ENCODE measurements at places on chromosomes 1 and 21.

GRCh38 chr1:21834094-21834493 is 22.0 kb downstream of the LDLRAD2 start:
- DNase-seq, result no peak

- DNase-seq, result no peak
These were observed 18.8 kb downstream of the ELF3 start for GRCh38 chr1:202029171-202029665.

- DNase-seq, result no peak
These were observed 24.4 kb upstream of the PGD start for GRCh38 chr1:10374442-10374860.

DNA sequence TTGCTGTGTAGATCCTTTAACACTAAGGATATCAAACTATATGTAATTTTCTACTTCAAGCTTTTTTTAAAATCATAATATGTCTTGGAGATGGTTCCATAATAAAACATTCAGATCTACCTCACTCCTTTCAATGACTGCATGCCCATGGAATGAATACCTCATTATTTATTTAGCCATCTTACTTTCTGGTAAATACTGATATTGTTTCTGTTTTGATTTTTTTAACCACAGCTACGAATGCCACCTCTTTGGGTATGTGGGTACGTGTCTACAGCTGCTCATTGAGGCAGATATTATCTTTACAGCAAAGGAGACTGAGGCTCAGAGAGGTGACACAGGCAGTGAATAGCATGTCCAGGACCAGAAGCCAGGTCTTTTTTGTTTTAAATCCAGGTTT is 215.7 kb downstream of the ST6GALNAC3 start:
- DNase-seq, result no peak

DNA sequence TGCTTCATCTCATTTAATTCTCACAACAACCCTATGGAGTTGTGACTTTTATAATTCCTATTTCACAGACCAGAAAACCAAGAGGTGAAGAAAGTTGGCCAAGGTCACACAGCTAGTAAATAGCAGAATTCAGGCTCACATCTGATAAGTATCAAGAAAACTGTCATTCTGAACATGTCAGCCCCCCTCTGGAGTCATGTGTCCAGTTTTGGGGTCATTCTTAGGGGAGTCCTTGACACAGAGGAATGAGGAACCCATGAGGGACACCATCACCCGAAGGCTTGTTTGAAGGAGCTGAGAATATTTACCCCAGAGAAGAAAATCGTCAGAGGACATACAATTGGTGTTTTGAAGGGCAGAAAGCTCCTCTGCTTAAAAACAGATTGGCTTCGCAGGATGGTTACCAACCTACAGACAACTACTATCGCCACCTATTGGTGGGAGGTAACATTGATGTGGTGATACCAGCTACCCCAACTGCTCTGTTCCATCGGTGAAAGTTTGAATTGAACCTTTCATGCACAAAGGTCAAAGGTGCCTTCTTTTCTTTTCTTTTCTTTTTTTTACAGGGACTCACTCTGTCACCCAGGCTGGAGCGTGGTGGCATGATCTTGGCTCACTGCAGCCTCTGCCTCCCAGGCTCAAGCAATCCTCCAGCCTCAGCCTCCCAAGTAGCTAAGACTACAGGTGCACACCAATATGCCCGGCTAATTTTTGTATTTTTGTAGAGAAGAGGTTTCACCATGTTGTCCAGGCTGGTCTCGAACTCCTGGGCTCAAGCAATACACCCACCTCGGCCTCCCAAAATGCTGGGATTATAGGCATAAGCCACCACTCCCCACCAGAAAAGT is 31.3 kb downstream of the NCMAP start:
- DNase-seq, result no peak

GRCh38 chr1:84960371-84960770 is 36.5 kb downstream of the MCOLN2 start:
- DNase-seq, result no peak

DNA sequence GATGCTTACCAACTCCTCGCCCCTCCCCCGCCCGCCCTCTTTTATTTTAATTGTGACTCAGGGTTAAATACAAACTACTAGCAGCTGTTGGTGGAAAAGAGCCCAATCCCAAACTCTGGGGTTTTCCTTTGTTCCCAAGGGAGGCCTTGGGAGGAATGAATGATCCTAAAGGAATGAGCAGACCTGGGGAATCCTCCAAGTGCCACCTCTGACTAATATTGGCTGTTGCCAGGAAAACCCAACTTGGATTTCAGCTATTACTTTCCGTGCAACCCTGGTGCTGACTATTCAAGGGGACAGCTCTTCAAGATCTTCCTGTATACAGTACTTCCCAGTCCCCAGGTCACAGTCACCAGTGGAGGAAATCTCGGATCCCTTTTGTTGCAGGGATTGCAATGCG is 1.3 kb upstream of the S100A10 start:
- no peak for DNase-seq

GRCh38 chr1:101540161-101540560 is 303.3 kb downstream of the S1PR1 start:
- DNase-seq, result no peak

- no peak for DNase-seq
These were observed 119.8 kb downstream of the CYYR1 start for GRCh38 chr21:26453267-26453666.

DNA sequence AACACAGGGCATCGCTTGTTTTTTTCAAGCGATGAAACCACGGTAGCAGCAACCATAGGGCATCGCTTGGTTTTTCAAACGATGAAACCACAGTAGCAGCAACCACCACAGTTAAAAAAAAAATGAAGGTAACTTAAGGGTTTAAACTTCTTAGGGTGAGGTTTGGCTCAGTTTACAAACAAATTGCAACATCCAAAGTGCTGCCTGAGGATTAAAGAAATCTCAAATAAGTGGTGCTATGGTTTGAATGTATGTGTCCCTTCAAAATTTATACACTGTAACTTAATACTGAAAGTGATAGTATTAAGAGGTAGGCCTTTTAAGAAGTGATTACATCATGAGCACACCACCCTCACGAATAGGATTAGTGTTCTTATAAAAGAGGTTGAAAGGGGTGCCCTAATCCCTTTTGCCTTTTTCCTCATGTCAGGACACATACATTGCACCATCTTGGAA is 6.4 kb upstream of the GBP5 start:
- DNase-seq, result no peak

- no peak for DNase-seq
These were observed 7.6 kb downstream of the ATP1A1 start for GRCh38 chr1:116380499-116381242.

- DNase-seq, result no peak
These were observed 19.7 kb downstream of the ENSA start for GRCh38 chr1:150609732-150610131.

- DNase-seq, result no peak
These were observed 62.9 kb downstream of the MDM4 start for GRCh38 chr1:204578867-204579664.

DNA sequence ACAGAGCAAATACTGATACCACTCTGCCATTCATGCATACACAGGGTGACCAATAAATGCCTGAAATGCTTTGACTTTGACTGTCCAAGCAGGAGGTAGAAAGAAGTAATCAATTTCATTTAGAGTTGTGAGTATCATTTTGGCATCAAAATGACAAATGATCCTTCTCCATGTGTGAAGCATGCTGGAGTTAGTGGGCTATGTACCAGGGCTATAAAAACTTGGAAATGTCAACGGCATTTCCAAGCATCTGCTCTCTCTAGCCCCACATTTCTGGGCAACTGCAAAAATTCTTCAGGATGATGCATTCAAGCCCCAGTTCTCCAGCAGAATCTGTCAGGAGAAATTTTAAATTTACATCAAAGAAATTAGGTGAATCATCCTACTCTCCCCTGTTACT is 208.4 kb upstream of the PTBP2 start:
- no peak for DNase-seq

DNA sequence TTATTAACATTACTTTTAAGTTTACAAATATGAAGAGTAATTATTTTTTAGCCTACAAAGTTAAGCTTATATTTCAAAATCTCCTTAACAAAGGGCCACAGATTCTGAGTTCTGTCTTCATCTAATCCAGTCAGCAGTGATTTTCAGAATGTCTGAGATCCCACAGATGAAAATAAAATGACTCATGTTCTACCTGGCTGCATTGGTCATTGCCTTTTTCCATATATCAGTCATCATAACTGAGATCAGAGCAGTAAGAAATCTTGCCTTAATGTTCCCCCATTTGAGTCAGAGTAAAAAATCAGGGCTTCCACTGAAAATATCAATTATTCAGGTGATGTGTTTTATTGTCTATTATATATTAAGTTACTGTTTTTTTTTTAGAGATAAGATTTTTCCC is 416.1 kb downstream of the MRPL39 start:
- no peak for DNase-seq

DNA sequence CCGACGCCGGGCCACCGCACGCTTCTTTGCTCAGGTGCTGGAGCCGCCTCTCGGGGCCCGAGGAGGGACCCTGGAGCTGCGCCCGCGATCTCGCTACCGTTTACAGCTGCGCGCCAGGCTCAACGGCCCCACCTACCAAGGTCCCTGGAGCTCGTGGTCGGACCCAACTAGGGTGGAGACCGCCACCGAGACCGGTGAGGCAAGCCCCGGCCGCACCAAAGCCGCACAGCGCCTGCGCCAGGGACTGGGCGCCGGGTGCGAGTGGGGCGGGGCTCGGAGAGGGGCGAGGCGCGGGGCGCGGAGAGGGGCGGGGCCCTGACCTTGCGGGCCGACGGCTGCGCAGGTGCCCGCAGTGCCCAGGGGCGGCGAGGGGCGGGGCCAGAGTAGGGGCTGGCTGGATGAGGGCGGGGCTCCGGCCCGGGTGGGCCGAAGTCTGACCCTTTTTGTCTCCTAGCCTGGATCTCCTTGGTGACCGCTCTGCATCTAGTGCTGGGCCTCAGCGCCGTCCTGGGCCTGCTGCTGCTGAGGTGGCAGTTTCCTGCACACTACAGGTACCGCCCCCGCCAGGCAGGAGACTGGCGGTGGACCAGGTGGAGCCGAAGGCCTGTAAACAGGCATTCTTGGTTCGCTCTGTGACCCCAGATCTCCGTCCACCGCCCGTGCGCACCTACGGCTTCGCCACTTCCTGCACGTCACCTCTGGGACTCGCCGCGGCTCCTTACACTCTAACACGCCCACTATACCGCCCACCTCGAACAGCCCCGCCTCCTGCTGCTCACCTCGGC is 9.8 kb upstream of the CDC20 start:
- no peak for DNase-seq

DNA sequence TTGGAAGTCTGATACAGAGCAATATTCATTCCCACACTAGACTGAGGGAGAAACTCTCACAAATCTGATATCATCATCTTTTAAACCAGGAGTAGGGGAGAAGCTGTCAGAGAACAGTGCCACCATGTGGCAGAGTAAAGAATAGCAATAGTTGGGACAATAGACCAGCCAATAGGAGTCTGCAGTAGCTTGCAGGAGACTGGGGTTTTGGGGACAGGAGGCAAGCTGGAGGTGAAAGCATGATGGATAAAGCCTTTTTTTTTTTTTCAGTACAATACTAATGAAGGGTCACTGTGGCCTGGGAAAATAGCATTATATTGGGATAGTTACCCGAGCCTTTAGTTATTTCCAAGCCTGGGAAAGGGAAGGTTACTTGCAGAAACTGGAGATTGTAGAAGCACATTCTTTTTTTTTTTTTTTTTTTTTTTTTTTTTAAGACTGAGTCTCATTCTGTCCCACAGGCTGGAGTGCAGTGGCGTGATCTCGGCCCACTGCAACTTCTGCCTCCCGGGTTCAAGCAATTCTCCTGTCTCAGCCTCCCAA is 120.7 kb downstream of the S1PR1 start:
- peak; percentile 36 for DNase-seq

DNA sequence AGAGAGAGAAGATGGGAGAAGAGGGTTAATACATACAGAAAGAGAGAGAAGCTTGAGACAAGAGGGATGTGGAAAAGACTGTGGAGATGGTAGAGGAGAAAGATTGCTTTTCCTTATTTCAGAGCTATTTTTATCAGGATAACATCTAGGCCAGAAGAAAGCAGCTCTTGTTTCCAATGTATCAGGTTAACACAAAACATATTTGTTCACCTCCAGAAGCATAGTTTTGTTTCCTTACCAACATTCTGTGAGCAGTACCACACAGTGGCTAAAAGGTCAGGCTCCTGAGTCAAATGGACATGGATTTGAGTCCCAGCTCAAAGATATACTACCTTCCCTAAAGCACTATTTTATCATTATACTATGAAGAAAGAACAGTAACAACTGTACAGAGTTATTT is 185.5 kb downstream of the DUSP10 start:
- DNase-seq, result no peak

GRCh38 chr1:172466795-172467407 is 23.0 kb upstream of the PIGC start:
- DNase-seq, result no peak

DNA sequence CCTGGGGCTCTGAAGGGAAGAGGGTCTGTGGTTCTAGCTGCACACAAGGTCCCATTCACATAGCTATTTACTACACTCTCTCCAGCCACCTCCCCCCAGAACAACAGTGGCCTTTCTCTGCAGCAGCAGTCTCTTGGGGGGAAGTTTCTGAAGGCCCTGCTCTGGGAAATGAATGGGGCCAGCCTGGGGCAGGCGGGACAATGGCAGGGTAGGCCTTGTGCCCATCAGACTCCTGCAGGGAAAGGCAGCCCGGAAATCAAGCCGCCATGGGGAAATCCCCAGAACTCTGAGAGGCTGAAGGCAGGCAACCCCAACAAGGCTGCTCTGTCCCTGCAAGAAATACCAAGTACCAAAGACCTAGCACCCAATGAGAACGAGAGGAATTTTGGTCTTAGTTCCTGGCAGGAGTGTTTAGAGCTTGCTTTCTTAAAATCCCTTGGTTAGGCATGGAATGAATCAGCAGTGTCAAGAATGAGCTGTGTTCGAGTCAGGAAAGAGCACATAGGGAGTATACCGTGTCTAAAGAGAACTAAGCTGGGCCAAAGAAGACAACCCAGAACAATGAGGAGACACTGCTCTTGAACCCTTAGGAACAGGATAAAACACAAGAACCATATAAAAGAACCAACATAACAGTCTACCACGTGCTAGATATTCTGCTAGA is 11.3 kb downstream of the ARHGEF11 start:
- no peak for DNase-seq

DNA sequence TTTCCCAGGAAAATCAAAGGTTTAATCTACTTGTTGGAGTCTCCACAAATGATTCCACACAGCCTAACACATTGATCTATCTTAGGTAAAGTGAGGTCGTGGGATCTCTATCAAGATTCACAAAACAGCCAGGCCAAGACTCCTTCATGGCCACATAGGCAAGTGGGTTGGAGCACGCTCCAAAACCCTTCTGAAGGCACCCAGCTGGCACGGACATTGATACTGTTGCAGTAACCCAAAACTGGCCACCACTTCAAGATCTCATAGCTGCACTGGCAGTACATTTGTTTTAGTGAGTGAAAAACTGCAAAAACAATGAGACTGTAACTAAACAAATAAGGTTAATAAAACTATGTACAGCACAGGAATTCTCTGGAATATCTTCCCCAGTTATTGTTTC is 61.9 kb downstream of the COLGALT2 start:
- DNase-seq, result no peak

All from activated CD8-positive, alpha-beta memory T cell treated with anti-CD3 and anti-CD28 coated beads for 48 hours (primary cell).